Activated CD8-positive, alpha-beta memory T cell treated with anti-CD3 and anti-CD28 coated beads for 24 hours (primary cell): ENCODE measurements at places on chromosomes 3 and 15.

GRCh38 chr3:145471976-145472375 is 689.0 kb downstream of the PLOD2 start:
- no peak for DNase-seq

- DNase-seq: peak; percentile 21
Measured at GRCh38 chr3:195005251-195005620, 265.7 kb downstream of the XXYLT1 start.

DNA sequence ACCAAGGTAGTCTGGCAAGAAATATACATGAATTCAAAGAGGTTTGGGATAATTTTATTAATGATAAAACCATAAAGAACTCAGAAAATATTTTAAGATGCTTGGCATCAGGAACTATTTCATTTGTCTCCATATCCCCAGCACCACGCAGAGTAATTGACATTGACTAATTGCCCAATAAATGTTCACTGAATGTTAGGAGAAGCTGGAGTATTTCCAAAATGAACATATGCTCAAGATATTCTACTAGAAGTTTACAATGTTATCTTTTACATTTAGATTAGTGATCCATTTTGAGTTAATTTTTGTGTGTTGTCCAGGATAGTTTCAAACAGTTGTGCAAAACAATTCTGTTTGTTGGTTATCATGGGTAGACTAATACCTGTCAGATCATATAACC is 298.8 kb upstream of the CTDSPL start:
- no peak for DNase-seq

GRCh38 chr3:141129541-141130011 is 78.4 kb downstream of the SPSB4 start:
- DNase-seq: no peak

DNA sequence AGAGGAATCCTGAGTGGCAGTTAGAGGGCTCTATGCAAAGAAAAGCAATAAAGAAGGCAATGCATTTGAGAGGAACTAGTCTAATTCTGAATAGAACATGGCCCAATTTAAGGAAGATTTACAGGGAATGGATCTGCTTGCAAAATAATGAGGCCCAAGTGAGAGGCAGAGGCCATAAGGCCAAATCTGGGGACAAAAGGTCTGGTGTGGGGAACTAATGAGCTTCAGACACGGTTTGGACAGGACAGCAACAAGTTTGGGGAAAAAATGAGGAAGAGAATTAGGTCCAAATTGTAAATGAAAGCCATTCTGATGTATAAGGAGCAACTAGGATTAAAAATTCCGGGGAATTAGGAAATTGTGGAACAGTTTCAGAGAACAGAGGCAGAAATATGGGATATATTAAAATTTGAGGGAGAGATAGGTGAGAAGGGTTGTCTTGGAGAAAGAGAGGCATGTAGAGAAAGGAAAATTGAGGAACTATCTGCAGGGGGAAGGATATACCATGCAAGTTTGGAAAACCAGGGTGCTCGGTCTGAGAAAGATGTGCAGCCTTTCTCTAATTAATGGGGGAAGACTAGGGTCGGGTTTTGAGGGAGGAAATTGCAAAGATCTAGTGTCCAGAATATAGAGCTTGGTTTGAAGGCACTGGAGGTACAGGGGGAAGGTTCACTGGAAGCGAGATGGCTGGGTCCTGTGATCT is 73.8 kb downstream of the RBPMS2 start:
- no peak for DNase-seq

GRCh38 chr15:100020189-100020588 is 287.0 kb upstream of the LYSMD4 start:
- DNase-seq: no peak
